ENCODE measurements at places on chromosomes 12 and 14.

- no peak for DNase-seq
Measured at GRCh38 chr12:2282318-2282717, 229.5 kb downstream of the CACNA1C start.

- DNase-seq = no peak
Measured at GRCh38 chr12:91851741-91852477, 293.7 kb downstream of the BTG1 start.

DNA sequence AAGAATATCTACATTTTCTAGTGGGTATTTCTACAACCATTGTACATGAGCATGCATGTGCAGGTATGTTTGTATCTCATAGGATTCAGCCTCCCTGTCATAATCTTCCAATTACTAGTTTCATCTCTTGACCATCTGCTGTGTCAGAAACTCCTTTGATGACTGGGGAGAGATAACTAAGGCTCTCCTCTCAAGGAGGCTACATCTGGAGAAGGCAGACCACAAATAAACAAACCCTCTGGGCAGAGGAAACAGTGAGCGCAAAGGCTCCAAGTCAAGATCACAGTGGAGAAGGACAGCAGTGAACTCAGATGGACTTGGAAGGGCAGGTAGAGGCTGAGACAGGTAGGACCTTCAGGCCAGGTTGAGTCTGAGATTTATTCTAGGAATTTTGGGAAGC lies 166.4 kb downstream of the PELI2 start:
- no peak for DNase-seq

DNA sequence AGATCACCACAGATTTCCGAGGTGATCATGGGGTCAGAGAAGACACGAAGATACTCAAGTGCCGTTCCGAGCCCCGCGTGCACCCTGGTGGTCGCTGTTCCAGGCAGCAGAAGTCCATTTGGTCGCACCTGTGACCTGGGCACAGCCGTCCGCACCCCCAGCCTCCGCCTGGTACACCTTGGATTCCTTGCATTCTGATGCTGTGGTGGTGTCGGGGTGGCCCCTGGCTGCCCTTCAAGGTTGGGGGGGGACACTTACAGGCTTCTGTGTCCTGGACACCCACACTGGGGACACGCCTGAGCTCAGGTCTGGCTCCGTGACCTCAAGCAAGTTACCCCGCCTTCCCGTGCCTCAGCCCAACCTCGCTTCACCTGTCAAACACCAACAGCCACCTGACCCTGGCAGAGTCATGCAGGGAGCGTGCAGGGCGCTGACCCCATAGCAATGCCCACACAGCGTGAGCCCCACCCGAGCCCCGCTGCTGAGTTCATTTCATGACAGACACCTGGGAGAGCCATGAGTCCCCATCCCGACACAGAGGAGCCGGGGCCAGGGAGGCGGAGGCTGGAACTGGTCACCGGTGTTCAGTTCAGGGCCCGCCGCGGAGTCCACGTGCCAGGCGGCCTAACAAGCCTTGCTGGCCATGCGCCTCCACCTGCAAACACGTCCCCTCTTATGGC lies 17.9 kb upstream of the GALNT9 start:
- no peak for DNase-seq

DNA sequence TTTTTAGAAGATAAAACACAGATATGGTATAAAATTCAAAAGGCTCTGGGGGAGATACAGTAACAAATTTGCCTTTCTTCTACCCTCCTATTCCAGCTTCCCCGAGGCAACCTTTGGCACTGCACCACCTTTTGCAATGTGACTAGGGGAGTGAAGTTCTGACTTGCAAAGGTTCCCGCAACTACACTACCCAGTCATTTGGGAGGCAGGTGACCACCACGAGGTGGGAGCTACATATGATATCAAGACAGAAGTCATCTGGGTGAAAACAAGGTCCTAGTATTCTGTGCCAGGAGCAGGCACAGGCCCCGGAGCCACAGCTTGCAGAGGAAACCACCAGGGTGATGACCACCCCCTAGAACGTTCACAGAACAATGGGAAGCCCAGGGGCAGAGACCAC lies 141.5 kb downstream of the TTC7B start:
- DNase-seq = no peak

GRCh38 chr12:79420146-79420618 lies 270.6 kb downstream of the PAWR start:
- peak; percentile 13 for DNase-seq

- no peak for DNase-seq
Measured at GRCh38 chr14:34449819-34450541, 12.1 kb downstream of the SPTSSA start.

DNA sequence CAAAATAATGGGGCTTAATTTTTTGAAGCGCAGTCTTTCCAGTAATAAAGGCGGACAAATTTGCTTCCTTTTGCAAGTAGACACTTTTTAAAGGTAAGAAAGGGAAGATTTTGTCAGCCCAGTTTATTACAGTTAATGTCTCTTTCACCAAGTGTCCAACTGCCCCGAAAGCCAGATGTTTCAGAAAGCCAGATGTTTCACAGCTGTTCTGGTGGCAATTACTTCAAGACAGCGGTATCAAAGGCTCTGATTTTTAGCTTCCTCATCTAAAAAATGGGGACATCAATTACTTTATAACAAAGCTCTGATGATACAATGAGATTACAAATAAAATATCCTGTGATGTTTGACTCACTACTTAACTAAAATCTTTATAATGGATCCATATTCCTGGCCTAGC lies 1.0 kb downstream of the WBP11 start:
- no peak for DNase-seq

DNA sequence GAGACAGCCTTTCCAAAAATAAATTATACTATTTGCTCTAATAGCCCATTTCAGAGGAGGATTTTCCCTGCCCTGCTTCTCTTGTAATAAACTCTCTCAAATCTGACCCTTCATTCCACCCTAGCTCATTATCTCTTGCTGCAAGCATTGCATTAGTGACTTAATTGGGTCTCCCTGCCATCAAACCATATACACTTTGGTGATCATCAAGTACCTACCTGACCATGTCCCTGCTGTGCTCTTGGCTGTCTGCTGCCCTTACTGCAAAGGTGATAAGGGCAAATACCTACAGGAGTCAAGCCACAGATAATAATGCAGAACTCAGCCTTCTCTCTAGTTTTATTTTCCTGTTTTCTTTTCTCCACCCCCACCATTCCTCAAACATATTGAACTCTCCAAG lies 88.4 kb downstream of the LIN7A start:
- no peak for DNase-seq

DNA sequence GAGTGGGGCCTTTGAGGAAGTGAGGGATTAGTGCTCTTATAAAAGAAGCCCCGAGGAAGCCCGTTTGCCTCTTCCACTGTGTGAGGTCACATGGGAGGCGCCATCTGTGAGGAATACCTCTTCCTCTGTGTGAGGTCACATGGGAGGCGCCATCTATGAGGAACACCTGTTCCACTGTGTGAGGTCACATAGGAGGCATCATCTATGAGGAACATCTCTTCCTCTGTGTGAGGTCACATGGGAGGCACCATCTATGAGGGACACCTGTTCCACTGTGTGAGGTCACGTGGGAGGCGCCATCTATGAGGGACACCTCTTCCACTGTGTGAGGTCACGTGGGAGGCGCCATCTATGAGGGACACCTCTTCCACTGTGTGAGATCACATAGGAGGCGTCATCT lies 69.7 kb downstream of the SLC24A4 start:
- no peak for DNase-seq

- no peak for DNase-seq
Measured at GRCh38 chr12:123141615-123142517, 9.0 kb downstream of the PITPNM2 start.

GRCh38 chr14:26808407-26808806 lies 210.6 kb upstream of the NOVA1 start:
- DNase-seq = no peak

- no peak for DNase-seq
Measured at GRCh38 chr12:66662179-66662578, 16.7 kb downstream of the GRIP1 start.

- no peak for DNase-seq
Measured at GRCh38 chr12:96652870-96653269, 163.5 kb downstream of the CFAP54 start.

- DNase-seq = no peak
Measured at GRCh38 chr12:123945287-123946151, 27.1 kb downstream of the CCDC92 start.

- no peak for DNase-seq
Measured at GRCh38 chr14:101005447-101005846, 101.9 kb upstream of the RTL1 start.

All from hematopoietic multipotent progenitor cell treated with erythropoietin and hydrocortisone succinate and interleukin-3 and kit ligand, for 8 days (in vitro differentiated cells).